ENCODE measurements at places on chromosomes 2 and 18.
A peak's percentile ranks its signal among the peaks of the same experiment; 100 is the strongest.

GRCh38 chr18:24734058-24734457 lies 273.6 kb downstream of the HRH4 start:
- DNase-seq, result peak; percentile 5

- no peak for DNase-seq
These were observed 122.8 kb downstream of the ATP9B start for GRCh38 chr18:79191956-79192355.

- DNase-seq, result no peak
These were observed 61.3 kb downstream of the MCFD2 start for GRCh38 chr2:46854260-46854659.

GRCh38 chr2:208175840-208176153 lies 12.4 kb upstream of the CRYGA start:
- DNase-seq, result no peak

DNA sequence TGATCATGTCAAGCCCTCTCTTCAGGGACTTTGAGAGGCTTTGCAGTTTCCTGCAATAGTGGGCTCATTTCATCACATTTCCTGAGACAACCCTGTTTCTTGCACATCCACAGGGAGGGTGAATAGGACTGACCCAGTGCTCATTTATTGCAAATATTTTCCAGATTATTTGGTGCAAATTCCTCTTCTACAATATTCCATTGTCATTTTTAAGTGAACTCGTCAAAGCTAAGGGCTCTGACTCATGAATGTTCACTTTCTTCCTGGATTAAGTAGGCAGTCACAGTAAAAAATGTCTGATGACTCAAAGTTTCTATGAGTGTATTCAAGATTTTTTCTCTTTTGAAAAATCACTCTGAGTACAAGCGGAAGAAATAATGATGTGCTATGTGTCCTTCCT lies 225.5 kb upstream of the GALNT5 start:
- DNase-seq, result no peak

DNA sequence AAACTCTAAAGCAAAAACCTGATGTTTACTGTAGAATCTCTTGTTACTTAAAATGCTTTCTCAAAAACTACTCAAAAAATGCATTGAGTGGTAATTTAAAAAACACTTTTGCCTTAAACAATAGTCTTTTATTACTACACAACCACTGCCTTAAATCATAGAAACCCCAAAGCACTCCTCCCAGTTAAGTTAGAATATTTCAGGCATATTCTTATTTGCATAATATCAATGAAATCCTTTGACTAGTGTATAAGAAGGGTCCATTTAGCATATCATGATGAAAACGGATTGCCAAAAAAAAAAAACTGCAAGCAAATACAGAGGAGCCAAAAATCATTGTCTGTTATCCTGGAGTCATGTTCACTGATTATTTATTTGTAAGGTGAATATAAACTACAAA lies 119.2 kb downstream of the PTPRM start:
- no peak for DNase-seq

GRCh38 chr2:138652378-138652777 lies 127.8 kb downstream of the NXPH2 start:
- DNase-seq, result no peak

GRCh38 chr2:15662026-15662425 lies 70.4 kb downstream of the DDX1 start:
- DNase-seq, result no peak

- DNase-seq, result no peak
These were observed 182.1 kb upstream of the SOX11 start for GRCh38 chr2:5510082-5510481.

GRCh38 chr2:99451280-99451679 lies 38.5 kb downstream of the REV1 start:
- no peak for DNase-seq

DNA sequence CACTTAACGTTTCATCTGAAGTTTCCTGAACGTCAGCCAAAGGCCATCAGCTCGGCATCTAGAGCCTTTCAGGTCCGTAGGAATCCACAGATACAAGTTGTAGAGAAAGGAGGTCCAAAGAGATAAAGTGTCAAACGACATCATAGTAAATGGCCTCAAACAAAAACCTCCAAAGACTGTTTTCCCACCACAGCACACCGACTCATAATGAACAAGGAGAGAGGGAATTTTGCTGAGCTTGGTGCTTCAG lies 150.3 kb downstream of the PXDN start:
- no peak for DNase-seq

DNA sequence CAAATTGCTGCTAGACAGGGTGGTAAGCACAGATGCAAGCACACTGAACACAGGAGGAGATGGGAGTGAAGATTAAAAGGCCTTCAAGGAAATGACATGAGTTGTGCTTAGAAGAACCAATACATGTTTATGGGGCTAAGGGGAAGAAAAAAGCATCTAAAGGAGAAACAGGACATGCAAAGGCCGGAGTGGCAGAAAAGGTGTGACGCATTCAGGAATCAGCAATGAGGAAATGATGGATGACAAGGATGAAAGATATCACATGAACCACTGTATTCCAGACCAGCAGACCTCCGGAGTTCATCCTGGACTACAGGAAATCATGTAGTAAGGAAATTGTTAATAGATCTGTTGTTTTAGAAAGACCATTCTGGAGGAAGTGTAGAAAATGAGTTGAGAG lies 42.8 kb downstream of the PPP4R1 start:
- DNase-seq, result no peak

- DNase-seq, result no peak
These were observed 474.7 kb downstream of the MBD2 start for GRCh38 chr18:53749766-53750165.

- DNase-seq, result no peak
These were observed 468.3 kb upstream of the GYPC start for GRCh38 chr2:126187668-126188067.

DNA sequence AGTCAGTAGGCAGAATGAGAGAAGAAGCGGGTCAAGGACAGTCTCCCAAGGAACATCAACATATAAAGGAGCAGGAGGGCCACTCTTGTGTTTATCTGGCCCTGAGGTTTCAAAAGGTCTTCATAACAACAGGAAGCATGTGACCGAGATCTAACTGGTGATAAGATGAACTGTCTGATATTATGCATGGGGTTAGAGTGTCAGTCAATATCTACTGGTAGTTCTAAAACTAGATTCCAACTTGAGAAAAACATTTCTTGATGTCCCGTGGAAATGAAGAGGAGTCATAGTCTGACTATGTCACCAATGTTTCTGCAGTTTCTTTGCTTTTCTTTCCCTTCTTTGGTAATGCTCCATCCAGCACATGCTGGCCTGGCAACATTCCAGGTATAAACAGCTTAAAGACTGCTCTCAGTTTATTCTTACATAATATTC lies 77.5 kb upstream of the ITPRID2 start:
- no peak for DNase-seq

GRCh38 chr2:86790676-86791572 lies at the start of gene CD8A:
TSS of gene CD8A (minus strand) at chr2:86790913. CDS start at chr2:86790825, 88 bp downstream.
- peak; percentile 28 for DNase-seq

DNA sequence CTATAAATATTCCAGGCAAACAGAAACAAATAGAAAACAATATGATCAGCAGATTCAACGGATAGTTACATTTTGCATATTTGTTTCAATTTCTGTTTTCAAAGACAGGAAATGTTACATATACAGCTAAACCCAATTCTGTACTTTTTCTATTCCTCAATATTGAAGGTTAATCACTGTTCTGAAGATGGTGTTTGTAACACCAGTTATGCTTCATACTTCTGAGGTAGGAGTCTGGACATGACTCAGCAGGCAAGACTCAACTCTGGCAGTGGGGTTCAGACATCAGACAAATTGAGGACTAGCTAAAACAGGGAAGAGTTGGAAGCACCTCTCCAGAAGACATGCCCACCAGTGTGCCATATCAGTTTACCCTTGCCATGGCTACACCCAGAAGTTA lies 16.6 kb downstream of the SERPINB13 start:
- DNase-seq, result no peak

GRCh38 chr2:189618197-189618596 lies 37.6 kb upstream of the SLC40A1 start:
- DNase-seq, result no peak

DNA sequence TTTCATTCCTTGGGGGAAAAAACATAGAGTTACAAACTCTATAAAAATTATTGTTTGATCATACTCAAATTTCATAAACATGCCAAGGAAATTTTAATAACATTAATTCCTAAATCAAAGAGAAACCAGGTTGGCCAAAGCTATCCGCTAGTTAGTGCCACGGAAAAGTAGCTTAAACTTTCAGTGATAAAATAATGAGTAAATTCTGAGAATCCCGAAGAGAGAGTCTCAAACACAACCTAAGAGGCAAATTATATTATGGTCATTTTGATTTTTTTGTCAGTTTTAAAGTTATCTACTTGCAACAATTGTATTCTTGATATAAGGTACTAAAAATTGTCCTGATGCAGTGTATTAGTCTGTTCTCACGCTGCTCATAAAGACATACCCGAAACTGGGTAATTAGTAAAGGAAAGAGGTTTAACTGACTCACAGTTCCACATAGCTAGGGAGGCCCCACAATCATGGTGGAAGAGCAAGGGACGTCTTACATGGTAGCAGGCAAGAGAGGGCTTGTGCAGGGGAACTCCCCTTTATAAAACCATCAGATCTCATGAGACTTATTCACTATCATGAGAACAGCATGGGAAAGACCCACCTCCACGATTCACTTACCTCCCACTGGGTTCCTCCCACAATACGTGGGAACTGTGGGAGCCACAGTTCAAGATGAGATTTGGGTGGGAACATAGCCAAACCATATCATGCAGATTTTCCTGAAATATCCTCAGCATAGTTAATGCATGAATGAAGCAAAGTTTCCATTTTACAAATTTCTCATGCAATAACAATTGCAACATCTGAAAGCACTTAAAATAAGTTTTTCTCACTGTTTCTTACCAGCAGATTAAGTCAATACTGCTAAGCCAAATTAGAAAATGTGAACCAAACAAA lies 205.9 kb upstream of the STK17B start:
- peak; percentile 66 for DNase-seq

GRCh38 chr18:47558110-47558750 lies 306.8 kb upstream of the SKOR2 start:
- DNase-seq, result no peak

GRCh38 chr2:57291209-57291608 lies 755.4 kb upstream of the VRK2 start:
- DNase-seq, result no peak

- DNase-seq, result no peak
These were observed 30.7 kb upstream of the KLHL14 start for GRCh38 chr18:32803568-32803967.

- DNase-seq, result no peak
These were observed 170.5 kb downstream of the FMNL2 start for GRCh38 chr2:152505495-152505906.

DNA sequence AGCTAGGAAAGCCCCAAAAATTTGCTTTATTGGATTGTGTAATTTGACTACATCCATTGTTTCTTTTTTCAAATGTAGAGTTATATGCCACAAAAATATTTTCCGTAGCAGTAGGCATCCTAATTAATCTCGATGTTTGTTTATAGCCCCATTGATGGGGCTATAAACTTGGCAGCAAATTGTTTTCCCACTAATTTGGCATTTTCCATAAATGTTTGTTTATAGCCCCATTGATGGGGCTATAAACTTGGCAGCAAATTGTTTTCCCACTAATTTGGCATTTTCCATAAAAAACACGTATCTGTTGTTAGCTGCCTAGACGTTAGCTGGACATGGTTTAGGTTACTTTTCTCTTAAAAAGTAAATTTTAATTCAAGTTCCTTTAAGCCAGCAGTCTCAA lies 23.8 kb downstream of the MSH2 start:
- no peak for DNase-seq

GRCh38 chr2:177430411-177430810 lies 37.8 kb downstream of the AGPS start:
- DNase-seq, result no peak

GRCh38 chr2:127228102-127228501 lies 8.0 kb upstream of the CYP27C1 start:
- no peak for DNase-seq

GRCh38 chr2:55587-56448 lies 9.5 kb upstream of the FAM110C start:
- DNase-seq, result no peak

DNA sequence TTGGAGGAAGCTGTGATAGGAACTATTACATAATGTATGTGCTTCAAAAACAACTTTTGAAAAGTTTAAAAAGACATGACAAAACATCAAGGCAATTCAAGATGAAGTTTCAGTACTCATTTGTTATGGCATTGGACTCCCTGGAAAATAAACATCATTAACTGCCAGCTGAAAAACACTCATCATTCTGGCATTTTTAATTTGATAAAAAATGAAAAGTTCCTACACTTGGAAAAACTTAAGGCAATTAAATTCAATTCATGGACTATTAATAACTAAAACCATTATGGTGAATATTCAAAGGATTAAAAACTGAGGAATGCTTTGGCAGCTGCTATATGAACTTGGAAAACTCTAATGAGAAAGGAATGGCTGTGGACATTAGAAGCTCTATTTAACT lies 8.5 kb downstream of the TYW5 start:
- no peak for DNase-seq

DNA sequence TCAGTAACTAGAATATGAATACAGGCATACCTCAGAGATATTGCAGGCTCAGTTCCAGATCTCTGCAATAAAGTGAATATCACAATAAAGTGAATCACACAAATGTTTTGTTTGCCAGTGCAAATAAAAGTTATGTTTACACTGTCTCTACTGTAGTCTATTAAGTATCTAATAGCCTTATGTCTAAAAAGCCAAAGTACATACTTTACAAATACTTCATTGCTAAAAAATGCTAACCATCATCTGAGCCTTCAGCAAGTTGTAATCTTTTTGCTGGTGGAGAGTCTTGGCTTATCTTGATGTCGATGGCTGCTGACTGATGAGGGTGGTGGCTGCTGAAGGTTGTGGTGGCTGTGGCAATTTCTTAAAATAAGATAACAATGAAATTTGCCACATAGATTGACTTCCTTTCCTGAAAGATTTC lies 159.4 kb downstream of the MYO1B start:
- no peak for DNase-seq

- no peak for DNase-seq
These were observed 19.6 kb downstream of the RSAD2 start for GRCh38 chr2:6896930-6897759.

DNA sequence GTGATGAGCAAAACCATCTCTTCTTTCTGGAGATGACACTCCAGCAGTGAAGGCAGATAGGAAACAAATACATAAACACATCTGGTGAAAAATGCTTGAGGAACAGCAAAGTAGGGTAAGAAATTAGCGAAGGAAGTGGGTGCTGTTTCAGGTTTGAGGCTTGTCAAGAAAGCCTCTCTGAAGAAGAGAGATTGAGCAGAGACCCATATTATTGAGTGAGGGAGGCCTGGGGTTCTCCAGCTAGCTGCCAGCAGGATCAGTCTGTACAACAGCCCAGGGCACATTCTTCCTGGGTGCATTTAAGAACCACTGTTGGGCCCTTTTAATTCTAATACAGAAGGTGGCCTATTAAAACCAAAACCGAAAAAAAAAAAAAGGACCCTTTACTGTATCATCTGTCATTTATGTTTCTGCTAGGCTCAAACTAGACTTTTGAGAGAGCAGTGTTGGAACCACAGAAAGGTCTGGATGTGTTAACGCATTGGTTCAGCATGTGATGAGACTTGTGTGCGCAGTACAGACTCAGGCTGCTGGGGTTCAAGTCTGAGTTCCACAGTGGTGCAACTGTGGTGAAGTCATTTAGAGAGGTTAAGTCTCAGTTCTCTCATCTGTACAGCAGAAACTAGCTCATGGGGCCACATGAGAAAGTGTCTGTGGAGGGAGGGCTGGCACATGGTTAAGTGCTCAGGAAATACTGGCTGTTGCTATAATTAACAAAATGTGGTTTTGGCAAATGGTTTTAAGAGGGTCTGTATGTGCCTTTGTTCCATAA lies 28.9 kb downstream of the MGAT5 start:
- peak; percentile 66 for DNase-seq
